ENCODE measurements at places on chromosomes 2 and 18.

GRCh38 chr2:177078855-177079254 lies 133.7 kb upstream of the HNRNPA3 start:
- DNase-seq: no peak

- DNase-seq: no peak
Observed at GRCh38 chr2:60158262-60158661, 395.2 kb downstream of the BCL11A start.

- no peak for DNase-seq
Observed at GRCh38 chr2:183592271-183592670, 468.0 kb downstream of the NUP35 start.

DNA sequence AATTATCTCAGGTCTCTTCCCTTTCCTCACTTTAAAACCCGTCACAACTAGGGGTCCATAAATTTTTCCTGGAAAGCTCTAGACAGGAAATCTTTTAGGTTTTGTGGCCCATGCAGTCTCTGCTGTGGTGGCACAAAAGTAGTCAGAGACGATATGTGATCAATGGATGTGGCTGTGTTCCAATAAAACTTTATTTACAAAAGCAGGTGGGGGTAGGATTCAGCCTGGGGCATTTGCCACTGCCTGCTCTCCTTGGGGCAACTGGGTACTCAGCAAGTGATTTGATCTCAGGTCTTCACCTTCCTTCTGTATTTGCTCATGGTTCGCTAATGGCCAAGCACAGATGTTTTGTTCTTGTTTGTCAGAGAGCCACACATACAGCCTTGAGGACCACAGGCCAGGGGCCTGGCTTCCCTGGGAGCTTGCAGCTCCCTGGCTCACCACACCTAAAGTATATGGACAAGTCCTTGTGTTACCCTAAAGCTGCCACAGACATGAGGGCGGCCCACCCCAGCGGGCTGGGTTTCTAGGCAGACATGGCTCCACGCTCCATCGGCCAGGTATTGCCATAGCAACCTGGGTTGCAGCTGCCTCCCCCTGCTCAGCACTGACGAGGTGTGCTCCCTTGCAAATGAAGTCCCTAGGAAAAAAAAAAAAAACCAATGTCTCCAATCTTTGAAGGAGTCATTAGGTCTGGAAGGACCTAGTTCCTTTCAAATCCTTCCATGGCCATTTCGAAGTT lies 89.7 kb upstream of the YWHAQ start:
- peak; percentile 98 for DNase-seq

Data from NCI-H2171 (cell line).